Stimulated activated CD4-positive, alpha-beta T cell treated with anti-CD3 and anti-CD28 coated beads, TNF-alpha, amount 100 ng/mL, for 24 hours (primary cell): ENCODE measurements at places on chromosomes 7 and 10.

- DNase-seq, result no peak
Measured at GRCh38 chr10:110827410-110827809, 44.3 kb upstream of the PDCD4 start.

- DNase-seq, result no peak
Measured at GRCh38 chr10:100807241-100807951, 62.0 kb downstream of the PAX2 start.

GRCh38 chr10:19889256-19889655, 73.0 kb downstream of the PLXDC2 start:
- no peak for DNase-seq

DNA sequence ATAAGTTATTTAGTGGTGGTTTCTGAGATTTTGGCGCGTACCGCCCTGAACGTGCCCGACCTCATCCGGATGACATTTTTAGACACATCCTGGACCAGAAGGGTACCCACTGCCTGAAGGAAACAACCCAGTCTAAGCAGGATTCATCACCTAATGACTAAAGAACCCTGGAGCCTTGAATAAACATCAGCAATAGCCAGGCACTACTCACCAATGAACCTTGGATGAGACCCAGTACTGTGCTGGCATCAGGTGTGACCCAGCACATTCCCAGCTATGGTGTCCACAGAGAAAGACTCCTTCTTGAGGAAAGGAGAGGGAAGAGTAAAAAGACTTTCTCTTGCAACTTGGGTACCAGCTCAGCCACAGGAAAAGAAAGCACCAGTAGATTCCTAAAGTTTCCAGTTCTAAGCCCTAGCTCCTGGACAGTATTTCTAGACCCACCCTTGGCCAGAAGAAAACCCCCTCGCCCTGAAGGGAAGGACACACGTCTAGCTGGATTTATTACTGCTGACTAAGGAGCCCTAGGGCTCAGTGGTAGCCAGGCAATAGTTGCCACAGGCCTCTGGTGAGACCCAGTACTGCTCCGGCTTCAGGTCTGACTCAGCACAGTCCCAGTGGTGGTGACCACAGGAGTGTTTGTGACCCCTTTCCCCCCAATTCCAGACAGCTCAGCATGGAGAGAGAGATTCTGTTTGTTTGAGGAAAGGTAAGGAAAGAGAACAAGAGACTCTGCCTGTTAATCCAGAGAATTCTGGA, 32.5 kb downstream of the ZNF277 start:
- DNase-seq, result no peak

DNA sequence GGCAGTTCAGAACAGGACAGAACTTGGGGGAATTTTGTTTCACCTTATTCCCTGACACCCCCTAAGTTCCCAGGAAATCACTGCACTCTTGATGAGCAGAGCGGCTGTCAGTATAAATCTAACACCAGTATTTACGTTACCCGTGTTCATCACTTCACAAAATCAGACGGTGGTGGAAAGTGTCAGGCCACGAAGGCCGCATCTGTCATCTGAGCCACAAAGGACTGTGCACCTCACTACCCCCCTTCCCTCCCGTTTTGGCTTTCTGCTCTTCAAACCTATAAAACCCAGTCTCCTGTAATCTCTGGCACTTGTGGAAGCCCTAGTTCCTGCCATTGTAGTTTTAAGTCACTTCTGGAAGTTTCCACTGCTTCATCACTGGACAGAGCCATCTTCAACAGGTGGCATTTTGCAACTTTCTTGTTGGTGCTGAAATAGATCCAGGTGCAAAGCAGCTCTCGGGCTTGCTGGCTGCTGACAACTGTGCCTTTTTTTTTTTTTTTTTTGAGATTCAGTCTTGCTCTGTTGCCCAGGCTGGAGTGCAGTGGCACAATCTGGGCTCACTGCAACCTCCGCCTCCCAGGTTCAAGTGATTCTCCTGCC, 9.5 kb downstream of the ZFAND2A start:
- no peak for DNase-seq

DNA sequence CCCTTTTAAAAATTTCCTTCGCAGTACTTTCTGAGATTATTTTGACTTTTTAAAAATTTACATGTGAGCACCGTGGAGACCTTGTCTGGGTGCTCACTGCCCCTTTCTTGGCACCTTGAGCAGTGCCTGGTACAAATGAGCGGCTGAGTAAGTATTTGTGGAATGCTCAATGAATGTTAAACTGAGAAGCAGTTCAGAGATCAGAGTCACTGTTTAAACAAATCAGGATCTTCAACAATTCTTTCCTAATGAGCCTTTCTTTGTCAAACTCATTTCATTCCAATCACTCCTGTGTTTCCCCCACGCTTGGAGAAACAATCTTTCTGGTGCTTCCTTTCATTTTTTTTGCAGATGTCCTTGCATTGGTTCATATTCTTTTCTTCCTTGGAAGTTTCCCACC, 611.3 kb upstream of the GALNT17 start:
- no peak for DNase-seq

DNA sequence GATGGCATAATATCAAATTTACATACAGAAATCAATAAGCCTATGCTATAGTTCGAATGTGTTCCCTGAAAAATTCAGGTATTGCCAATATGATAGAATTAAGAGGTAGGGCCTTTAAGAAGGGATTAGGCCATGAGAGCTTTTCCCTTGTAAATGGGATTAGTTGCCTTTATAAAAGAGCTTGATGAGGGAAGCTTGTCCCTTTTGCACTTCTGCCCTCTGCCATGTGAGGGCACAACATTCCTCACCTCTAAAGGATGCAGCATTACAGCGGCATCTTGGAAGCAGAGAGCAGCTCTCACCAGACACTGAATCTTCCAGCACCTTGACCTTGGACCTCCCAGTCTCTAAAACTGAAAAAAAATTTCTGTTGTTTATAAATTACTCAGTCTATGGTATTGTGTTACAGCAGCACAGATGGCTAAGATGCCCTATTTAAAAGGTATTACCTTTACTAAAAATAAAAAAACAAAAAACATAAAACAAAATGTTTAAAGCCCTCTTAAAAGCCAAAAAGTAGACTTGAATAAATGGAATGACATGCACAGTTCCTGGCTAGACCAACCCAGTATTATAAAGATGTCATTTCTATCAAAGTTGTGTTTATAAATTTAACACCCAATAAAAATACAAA, 909.6 kb downstream of the REEP3 start:
- no peak for DNase-seq

DNA sequence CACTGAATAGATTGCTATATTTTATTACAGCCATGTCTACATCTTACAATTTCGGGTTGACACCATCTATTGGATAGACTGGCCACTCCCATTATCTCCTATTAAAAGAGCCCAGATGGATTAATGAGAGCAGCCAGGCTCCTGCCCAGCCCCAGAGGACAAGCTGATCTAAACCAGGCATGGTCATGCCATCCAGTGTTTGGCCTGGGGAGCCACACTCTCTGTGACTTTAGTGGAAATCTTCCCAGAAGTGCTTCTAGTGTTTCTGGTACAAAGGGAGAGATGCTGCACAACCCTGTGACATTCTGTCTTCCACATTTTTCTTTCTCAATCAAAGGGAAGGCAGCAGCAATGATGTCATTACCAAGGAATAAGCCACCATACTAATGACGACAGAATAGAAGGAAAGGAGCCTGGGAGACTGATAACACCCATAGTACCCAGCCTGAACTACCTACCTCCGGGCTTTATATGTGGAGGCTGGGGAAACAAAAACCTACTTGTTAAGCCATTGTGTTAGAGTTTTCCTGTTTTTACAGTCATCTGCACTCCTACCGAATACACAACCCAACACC, 5.0 kb downstream of the NEBL start:
- no peak for DNase-seq

- no peak for DNase-seq
Measured at GRCh38 chr7:95583834-95584621, 12.3 kb downstream of the PDK4 start.

DNA sequence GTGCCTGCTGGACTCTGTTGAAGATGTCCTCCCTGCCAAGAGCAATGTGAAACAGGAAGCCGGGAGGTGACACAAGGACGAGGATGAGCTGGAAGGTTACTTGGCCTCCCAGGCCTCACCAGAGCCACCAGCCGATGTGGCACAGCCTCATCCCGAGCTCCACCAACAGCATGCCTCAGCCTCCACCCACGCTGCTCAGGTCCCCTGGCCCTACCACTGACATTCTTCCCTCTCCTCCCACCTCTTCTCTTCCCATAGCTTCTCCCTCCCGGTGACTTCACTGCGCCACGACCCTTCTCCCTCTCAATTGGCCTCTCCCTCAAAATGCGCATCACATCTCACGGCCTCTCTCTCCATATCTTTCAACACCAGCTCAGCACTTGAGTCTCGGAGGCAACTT, 249.9 kb downstream of the SKAP2 start:
- DNase-seq, result no peak

DNA sequence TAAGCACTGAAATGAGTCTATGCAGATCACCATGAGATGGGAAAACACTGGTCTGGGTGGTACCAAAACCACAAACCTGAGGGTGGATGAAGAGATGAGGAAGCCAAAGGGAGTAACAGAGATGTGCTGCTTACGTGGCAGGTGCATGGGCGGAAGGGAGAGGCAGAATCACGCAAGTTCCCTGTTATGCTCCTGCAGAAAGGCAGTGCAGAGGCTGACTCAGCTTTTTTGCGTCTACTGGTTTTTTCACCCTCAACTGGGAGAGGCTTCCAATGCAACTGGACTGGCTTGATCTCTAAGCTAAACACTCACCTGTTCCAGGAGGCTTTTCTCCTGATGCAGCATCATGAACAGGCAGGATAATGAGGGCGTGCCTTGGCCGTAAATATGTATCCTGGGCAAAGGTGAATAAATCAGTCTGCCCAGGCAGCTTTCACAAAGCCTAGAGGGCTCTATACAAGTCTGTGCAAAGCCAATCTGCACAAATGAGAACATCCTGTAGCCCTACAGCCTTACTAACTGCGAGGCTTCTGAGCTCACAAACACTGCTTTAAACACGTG, 95.4 kb upstream of the AFAP1L2 start:
- peak; percentile 81 for DNase-seq

GRCh38 chr10:89301721-89302445, at the start of gene IFIT2:
Gene IFIT2 (plus strand): TSS chr10:89302046. CDS start chr10:89302124, 78 bp downstream.
- DNase-seq, result peak; percentile 5

- DNase-seq, result no peak
Measured at GRCh38 chr7:47188136-47188535, 393.8 kb downstream of the TNS3 start.

DNA sequence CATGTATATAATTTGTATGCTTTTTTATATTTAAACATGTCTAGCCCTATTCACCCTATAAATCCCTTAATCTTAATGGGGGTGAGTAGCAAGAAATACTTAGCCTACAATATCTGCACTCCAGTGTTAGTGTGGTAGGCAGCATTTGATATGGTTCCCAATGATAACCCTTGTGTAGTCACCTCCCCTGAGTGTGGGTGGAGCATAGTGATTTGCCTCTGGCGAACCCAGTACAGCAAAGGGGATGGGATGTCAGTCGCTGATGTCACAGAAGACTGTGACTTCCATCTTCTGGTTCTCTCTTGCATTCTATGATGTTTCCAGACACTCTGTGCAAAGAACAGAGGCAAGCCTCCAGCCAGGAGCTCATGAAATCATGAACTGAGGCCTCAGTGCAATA, 211.2 kb downstream of the CRPPA start:
- DNase-seq, result no peak

DNA sequence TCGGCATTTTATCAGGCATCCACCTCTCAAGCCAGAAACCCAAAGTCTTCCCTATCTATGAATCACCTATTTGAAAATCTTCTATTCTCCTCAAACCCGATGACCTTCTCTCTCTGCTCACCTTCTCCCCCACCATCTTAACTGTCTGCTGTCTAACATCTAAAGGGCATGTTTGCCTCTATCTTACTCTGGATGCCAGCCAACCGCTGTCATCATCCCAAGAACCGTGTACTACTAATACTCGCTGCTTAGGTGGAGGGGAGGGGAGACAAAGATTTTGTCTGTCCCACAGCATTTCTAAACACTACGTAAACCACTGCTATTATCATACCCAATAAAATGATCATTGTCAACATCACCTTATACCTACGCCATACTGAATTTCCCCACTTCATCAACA, 29.5 kb downstream of the PAXIP1 start:
- DNase-seq, result no peak
